Activated naive CD4-positive, alpha-beta T cell treated with anti-CD3 and anti-CD28 coated beads, Interleukin-2, amount 10 ng/mL, durations not matched to agents 5 hours and 36 hours (primary cell): ENCODE measurements at places on chromosomes 12 and 14. TPM values are rescaled to one million over a fixed set of nuclear protein-coding genes. Genes with fewer than 3 reads are reported as not detected.

Gene PRIM1
- total RNA-seq: 41.1 TPM

Gene CLEC4C
- total RNA-seq: not detected

Gene ABCB9
- total RNA-seq: 5.4 TPM

Gene ORMDL2
- total RNA-seq: 55.3 TPM

Gene PLBD1
- not detected for total RNA-seq

Gene VWF
- total RNA-seq: 0.08 TPM

Gene CCDC177
- not detected for total RNA-seq

Gene ARHGAP9
- total RNA-seq: 247 TPM
